ENCODE measurements at places on chromosomes 2 and 18.

- DNase-seq = no peak
These were observed 243.3 kb upstream of the NCKAP5 start for GRCh38 chr2:133811409-133812125.

- DNase-seq = no peak
These were observed 28.6 kb downstream of the BOD1L2 start for GRCh38 chr18:57175532-57175931.

- no peak for DNase-seq
These were observed 69.7 kb downstream of the PRPF40A start for GRCh38 chr2:152647552-152647951.

DNA sequence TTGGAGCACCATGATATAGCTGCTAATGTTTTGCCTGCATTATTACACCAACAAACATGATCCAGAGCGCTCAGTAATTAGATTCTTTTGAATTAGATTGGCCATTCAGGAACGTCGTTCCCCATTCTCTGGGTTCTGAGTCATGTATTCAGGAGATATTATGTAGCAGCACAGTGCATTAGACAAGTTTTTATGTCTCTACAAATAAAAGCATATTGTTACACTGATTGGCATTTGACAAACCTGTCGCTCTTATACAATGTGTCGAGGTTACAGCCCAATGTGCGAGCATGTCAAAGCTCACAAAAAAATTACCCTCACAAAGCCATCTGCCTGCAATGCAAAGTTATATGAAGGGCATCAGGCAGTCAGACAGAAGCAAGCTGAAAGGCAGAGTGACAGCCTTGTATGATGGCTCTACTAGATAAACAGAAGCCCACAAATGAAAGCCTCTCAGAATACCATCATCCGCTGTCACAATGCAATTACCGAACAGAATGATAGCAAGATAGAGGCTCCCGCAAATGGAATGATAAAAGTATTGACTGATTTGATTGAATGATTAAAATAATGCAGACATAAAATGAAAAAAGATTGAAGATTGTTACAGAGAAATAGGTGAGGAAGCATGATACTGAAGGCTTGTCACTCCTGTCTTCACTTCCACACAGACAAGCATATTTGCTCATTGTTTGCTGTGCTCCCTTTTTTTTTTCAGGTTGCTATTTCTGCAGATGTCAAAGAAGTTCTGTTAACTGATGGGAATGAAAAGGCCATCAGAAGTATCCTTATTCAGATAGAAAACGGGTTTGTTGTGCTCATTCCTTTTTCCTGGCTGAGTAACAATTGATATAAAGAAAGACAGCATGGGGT is 234.6 kb upstream of the SIX3 start:
- no peak for DNase-seq

GRCh38 chr2:240346015-240346752 is 89.3 kb upstream of the GPC1 start:
- no peak for DNase-seq
